NCI-H1694 (cell line): ENCODE measurements at places on chromosomes 1 and 21.
A peak's percentile ranks its signal among the peaks of the same experiment; 100 is the strongest.

DNA sequence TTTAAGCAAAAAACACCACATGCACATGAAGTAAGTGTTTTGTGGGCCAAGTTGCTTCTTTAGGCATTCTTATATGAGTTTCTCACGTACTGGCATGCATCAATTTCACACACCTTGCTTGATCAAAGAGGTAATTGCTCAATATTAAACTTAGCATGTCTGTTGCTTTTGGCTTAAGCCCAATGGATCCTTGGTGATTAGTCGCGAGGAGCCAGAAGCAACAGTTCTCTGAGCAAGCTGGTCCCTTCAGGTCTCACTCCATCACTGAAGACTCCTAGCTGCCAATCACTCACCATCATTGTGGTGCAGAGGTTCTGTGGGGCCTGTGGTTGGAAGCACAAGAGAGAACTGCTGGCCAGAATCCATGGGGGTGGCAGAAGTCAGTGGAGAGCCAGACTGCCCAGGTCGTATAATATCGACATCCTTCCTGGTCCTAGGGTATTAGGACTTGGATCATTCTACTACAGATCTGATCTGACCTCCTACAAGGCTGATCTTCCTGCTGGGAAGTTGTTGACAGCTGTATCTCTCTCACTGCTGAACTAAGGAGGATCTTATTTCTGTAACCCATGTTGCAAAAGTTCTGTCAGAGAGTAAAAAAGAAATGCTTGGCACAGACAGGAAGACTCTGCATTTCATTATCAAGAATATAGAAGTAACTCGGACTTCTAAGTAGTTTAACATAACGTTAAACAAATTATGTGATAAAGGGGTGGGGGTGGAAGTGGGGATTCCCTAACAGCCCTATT lies 140.5 kb downstream of the NTPCR start:
- DNase-seq = no peak

- no peak for DNase-seq
Observed at GRCh38 chr1:100377590-100378361, 25.5 kb downstream of the CDC14A start.

DNA sequence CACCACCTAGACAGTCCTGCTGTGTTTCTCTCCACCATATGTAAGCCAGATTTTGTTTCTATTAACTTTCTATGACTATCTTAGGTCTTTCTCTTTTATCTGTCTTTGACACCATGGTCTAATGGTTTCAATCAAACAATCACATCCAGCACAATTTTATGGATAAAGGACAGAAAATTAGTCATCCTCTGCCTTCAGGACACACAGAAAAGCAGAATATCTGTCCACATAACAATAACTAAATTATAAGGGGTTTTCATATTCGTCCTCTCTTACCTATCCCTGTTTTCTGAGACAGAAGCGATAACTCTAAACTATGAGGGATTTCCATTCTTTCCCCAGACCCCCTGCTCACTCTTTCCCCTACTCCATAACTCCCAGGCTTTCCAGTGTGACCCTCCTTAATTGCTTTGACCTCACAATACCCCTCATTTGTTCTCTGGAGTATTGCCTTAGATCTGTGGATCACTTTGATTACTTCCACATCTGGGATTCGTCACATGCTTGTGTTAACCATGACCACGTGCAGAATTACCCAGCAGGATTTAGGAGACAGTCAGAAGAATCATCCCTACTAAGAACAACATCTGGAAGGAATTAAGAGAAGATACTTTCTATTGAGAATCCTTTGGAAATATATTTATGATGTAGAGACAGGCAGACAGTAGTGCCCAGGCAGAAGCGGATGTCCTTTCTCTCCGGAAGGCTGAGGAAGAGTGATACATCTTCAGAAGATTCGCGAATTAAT lies 108.2 kb upstream of the GREM2 start:
- no peak for DNase-seq

GRCh38 chr1:154353460-154353904 lies 28.2 kb downstream of the ATP8B2 start:
- no peak for DNase-seq

DNA sequence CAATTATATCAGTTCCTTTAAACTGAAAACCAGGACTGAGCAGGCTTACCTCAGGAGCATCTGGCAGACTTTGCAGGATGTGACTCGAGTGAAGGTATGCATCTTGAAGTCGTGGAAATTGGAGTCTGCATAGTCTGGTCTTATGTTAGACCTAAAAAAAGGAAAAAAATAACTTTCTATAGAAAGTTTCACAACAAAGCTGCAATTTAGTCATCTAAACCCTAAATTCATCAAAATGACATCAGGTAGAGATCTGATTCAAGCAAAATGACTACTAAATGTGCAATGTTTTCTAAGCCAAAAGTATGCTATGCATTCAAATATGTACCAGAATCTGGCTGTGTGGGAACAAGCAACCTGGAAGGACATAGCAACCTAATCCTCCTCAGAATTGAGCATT lies 260.1 kb downstream of the VAV3 start:
- no peak for DNase-seq

DNA sequence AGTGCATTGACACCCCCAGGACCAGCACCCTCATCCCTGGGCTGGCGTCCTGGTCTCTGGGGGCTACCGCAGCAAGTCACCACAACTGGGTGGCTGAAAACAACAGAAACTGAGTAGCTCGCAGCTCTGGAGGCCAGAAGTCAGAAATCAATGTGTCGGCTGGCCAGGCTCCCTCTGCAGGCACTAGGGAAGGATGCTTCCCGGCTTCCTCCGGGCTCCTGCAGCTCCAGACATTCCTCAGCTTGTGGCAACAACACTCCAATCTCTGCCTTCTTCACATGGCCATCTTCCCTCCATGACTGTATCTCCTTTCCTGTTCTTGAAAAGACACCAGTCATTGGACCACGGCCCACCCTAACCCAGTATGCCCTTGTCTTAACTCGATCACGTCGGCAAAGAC lies 224.2 kb downstream of the NPHP4 start:
- no peak for DNase-seq

DNA sequence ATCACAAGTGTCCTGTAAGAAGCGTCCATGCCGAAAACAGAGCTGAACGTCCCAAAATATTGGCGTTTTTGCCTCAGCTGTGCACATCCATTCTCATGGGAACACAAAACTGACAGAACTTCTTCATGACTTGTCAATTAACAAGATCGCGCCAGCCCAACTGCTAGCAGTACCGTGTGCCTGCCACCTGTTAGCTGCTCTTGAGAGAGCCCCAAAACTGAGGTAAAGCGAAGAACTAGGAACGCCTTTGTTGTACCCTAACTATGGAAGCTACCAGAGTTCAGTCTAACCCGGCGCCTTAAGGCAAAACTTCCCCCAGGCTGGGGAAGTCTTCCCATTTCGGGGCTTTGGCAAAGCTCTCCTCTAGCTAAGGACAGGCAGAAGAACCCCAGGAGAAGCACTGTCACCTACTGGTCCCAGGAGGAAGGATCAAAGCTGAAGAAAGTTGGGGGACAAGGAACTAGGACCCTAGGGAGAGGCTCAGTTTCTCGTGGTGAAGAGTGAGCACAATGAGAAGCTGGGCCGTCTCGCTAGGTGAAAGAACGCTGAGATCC lies 719 bp downstream of the EYA3 start:
- DNase-seq = no peak

- no peak for DNase-seq
Observed at GRCh38 chr1:21778405-21778727, 4.6 kb downstream of the USP48 start.

DNA sequence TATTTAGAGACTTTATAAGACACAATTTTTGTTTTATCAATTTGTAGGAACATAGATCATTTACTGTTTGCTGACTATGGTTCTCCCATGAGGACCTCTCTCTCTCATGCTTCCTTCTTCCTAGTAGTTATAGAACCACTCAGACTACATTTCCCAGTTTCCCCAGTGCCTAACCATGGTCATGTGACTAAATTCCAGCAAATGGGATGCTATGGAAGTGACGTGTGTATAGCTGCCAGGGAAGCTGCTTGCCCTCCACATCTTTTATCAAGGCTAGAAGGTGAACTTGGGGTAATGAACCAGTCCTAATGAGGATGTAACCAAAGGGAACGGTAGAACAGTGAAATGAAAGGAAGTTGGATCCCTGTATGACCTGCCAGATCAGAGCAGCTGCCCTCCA lies 184.0 kb downstream of the MIS18A start:
- DNase-seq = no peak

DNA sequence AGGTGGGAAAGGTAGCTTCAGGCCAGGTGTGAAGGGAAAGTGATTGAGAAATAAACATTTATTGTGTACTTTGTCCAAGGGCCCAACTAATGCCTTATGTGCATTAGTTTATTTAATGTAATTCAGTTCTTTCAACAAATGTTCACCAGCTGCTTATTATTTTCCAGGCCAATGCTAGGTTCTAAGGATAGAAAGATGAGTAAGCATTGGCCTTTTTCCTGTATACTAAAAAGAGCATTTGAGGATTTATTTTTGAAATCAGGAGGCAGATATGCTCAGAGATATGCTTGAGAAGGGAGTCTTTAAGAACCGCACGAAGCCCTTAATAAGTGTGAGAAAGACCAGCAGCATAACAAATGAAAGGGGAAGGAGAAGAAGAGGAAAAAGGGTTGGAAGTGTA lies 32.0 kb downstream of the CLCA1 start:
- DNase-seq = no peak

GRCh38 chr1:184682956-184683355 lies 71.7 kb downstream of the EDEM3 start:
- no peak for DNase-seq

DNA sequence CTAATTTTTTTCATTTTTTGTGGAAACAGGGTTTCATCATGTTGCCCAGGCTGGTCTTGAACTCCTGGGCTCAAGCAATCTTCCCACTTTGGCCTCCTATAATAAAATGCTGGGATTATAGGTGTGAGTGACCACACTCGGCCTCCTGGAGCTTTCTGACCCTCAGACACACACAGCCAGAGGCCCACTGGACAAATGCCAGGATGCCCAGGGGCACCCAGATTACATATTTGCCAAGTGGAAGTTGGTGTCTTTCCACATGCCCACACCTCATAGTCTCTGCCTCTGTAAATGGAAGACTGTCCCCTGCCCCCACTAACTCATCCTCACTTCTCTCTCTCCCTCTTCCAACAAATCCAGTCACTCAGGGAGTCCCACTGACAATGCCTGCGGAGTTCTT lies 63.4 kb upstream of the LRP8 start:
- no peak for DNase-seq

- no peak for DNase-seq
Observed at GRCh38 chr1:20401405-20402010, 84.5 kb downstream of the CAMK2N1 start.

GRCh38 chr1:211811126-211811525 lies 19.4 kb downstream of the LPGAT1 start:
- no peak for DNase-seq

- no peak for DNase-seq
Observed at GRCh38 chr21:21019681-21020080, 21.5 kb downstream of the NCAM2 start.

- no peak for DNase-seq
Observed at GRCh38 chr21:31735511-31735992, 3.6 kb upstream of the SCAF4 start.

DNA sequence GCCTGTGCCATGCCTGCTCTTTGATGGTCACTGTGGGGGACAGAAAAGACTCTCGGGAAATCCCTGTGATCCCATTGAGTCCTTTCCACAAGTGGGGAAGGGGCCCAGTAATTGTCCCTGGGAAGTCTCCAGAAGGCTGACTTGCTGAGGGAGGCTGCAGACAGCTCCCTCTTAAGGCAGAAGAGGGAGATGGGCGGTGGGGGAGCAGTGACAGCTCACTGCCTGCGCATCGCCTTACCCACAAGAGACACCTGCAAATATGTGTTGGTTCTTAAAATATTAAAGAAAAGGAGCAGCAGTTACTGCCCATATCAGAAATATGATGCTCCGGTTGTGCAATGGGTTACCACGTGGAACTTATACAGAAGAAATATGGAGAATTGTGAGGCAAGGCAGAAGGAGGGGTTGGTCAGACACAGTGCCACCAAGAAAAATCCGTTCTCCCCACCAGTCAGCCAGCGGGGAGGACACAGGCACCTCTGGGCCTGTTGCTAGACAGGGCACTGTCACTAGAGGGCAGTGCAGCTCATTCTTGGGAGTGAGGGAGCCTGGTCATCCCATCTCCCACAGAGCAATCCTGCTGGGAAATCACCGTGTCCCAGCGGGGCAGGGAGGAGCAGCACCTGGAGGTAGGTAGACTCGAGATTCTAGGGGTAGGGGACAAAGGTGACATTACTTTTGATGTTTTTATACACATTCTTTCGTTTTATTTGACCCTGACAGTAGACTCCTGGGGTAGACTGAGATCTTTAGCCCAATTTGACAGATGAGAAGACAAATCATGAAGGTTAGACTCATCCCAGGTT lies 6.9 kb upstream of the CAMK1G start:
- DNase-seq = peak; percentile 85

- DNase-seq = peak; percentile 34
Observed at GRCh38 chr21:36209626-36210171, 53.1 kb downstream of the DOP1B start.

GRCh38 chr1:183619781-183620180 lies 15.8 kb downstream of the ARPC5 start:
- DNase-seq = no peak

- DNase-seq = no peak
Observed at GRCh38 chr1:20399606-20400180, 86.3 kb downstream of the CAMK2N1 start.

- no peak for DNase-seq
Observed at GRCh38 chr1:65508051-65508450, 87.6 kb downstream of the LEPR start.

DNA sequence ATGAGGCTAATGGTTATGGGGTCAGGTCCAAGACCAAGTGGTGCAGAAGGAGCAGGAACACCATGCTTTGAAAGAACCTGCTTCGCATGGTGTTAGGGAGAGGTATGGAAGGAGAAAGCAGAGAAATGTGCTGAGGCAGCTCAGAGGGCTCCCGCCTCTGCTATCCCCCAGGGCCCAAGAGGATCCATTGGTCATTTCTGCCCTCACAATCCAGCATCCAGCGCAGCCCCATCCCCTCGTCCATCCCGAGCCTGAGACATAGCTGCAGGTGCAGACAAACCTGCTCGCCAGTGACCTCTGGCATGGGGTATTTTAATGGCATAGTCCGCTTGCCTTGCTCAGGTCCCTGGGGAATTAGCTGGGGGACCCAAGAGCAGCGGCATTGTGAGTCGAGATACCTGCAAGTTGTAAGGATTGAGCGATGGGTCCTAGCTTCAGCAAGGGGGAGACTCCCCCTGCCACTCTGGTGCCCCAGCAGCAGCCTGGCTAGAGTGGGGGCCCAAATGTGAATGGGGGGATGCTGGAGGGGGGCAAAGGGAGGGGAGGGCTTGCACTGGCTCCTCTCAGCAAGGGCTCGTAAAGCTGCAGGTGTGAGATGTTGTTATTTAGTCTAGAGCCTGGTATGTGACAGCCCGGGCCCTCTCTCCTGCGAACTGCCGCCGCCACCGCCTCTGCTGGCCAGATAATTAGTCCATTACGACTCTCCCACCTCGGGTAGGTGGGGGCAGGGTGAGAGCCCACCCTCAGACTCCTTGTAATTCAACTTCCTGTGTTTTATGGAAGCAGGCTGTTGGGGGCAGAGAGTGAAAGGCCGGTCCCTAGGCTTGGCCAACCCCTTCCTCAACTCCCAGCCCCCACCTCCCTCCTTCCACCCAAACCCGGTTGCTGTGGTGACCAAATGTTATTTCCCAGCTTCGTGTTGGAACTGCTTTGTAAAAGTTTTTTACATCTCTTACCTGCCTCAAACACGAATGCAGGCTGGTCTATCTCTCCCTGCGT lies 118.8 kb downstream of the RNF220 start:
- no peak for DNase-seq
